NCI-H526 (cell line): ENCODE measurements at places on chromosomes 6 and 20.

DNA sequence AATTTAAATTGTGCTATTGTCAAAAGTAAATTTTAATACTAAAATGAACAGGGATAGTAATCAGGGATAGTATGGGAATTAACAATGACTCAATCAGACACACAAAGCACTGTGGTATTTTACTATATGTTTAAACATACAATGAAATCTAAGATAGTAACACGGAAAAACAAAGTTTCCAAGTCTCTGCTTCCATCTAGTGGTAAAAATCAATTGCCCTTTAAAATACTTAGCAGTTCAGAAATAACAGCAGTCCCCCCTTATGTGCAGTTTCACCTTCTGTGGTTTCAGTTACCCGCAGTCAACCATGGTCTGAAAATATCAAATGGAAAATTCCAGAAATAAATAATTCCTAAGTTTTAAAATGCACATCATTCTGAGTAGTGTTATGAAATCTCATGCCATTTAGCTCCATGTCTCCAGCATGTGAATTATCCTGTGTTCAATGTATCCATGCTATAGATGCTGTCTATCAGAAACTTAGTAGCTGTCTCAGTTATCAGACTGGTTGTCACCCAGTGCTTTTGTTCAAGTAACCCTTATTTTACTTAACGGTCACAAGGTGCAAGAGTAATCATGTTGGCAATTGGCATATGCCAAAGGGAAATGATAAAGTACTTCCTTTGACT, 58.5 kb downstream of the AHI1 start:
- DNase-seq = peak; percentile 100

GRCh38 chr20:37273988-37274387, 12.4 kb upstream of the GHRH start:
- DNase-seq = no peak

DNA sequence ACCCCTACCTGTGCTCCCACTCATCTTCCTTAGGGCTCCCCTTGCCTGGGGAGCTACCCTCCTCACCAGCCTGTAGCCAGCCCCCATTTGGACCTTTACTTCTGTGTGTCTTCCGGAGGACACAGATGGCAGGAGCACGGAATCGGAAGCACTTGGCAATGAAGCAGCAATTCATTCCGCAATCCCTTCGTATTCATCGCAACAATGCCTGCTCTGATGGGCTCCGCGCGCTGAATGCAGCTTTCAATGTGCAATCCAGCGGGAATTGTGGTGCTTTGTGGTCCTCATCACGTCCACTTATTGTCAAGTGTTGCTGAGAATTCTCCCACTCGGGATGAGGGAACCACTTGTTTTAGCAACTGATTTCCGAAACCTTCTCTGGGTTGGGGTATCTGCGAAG, 336.0 kb downstream of the DHX35 start:
- DNase-seq = no peak

GRCh38 chr6:29850011-29850553, 22.5 kb downstream of the HLA-G start:
- no peak for DNase-seq

DNA sequence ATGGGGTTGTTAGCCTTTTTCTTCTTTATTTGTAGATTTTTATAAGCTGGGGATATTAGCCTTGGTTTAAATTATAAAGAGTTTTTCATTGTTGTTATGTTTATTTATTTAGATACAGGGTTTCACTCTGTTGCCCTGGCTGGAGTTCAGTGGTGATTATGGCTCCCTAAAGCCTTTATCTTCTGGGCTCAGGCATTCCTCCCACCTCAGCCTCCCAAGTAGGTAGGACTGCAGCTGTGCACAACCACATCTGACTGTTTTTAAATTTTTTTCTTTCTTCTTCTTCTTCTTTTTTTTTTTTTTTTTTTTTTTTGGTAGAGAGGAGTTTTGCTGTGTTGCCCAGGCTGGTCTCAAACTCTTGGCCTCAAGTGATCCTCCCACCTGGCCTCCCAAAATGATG, 80.9 kb downstream of the UBE3D start:
- no peak for DNase-seq

GRCh38 chr6:149158076-149158475, 159.4 kb upstream of the TAB2 start:
- DNase-seq = no peak

- peak; percentile 54 for DNase-seq
Measured at GRCh38 chr6:19812512-19813119, 24.6 kb upstream of the ID4 start.

GRCh38 chr6:129417416-129418086, 292.4 kb downstream of the ARHGAP18 start:
- no peak for DNase-seq

DNA sequence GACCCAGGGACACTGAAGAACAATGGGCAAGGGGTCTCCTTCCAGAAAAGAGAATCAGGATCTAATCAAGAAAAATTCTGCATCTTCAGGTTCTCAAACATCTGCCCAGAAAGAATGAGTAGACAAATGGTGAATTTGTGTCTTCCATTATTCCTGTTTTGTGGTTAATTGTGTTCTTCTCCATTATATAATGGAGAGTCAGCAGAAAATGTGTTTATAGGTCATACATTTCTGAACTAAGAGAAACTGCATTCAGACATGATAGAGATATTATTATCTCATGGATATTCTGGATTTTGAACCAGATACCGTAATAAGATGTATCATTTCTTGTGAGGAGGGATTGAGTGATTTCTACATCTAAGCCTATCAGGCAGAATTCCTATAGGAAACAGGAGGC, 581.7 kb upstream of the JAG1 start:
- DNase-seq = no peak

DNA sequence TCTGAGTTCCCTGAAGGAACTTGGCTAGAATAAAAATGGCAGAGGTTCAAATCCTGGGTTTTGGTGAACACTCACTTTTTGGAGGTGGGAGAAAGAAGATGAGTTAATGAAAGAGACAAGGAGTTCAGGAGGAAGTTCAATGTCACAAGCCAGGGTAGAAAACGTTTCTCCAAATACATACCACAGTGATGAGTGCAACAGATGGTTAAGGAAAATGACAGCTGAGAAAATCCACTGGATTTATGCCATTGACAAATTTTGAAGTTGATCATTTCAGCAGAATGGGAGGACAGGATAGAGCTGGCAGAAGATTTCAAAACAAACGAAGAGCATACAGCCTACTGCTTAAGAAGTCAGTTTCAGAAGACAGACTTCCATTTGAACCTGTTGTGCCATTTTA, 122.7 kb downstream of the GFRAL start:
- DNase-seq = no peak

GRCh38 chr6:81718126-81718525, 34.4 kb downstream of the TENT5A start:
- no peak for DNase-seq

DNA sequence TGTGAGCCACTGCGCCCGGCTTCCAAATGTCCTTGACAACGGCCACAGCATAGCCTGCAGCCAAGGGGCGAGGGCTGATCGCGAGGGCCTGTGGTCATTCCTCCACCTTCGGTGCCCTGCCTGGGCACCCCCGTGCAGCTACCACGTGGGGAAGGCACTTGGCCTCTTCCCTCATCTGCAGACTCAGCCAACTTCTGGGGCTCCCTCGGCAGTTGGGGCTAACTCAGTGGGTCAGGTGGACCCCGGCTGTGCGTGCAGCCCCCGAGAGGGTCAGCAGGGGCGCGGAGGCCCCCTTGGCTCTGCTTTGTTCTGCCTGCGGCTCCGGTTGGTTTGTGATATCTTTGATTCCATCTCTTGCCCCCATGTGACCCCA, 52.9 kb upstream of the BHLHE23 start:
- DNase-seq = no peak

DNA sequence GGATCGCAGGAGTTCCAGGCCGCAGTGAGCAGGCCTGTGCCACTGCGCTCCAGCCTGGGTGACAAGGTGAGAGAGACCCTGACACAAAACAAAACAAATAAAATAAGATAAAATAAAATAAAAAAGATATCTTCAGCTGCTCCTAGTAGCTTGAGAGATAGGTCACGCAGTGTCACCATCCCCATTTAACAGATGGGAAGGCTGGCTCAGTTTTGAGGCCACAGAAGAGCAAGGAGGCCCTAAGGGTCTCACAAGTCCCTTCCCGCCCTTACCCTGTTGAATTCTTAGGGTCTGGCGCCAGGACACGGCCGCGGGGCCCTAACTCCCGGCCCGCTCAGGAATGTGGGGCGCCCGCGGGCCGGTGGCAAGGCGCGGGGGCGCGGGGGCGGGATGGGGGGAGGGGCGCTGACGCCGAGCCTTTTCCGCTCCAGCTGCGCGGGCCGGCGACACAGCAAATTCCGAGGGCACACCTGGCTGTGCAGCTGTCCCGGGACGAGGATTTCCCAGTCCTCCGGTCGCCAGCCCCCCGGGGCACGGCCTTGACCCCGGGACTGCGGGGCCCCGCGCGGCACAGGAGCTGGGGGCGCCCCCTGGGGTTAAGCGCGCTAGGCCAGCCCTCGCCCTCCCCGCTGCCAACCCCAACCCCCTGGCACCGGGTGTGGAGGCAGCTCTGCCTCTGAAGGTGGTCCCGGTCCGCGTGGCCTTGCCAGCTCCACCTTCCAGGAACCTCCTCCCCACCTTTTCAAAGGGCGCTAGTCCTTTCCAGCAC, 10.3 kb upstream of the R3HDML start:
- no peak for DNase-seq

DNA sequence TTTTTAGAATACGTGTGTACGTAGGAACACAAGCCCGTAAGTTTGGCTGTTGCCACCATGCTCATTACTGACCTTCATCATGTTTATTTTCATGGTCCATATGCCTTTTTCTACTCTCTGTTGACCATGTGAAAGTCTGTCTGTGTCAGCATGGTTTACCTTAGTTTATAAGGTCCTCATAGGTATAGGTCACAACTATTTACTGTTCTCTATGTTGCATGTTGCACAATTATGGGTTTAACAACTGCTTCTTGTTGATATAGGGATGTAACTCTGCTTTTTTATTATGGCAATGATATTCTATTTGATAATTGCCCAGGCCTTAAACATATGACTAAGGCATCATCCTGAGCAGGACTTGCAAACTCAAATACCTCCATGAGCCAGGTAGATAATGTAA, 13.4 kb upstream of the RANBP9 start:
- DNase-seq = no peak

DNA sequence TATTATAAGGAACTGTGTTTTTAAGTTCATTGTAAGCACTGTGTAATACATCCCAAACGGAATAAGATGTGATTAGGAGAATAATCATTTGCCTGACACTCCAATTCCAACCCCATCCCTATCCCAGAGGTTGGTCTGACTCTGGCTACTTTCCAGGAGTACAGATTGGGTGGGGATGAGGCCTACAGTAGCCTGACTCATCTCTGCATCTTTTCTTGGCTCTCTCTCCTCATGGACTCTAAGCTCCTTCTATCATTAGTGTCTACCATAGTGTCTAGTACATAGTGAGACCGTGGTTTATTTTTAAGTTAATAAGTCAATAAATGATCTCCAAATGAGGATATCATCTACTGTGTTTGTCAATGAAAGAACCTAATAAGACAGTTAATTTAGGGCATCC, 92.2 kb upstream of the CNKSR3 start:
- DNase-seq = no peak

DNA sequence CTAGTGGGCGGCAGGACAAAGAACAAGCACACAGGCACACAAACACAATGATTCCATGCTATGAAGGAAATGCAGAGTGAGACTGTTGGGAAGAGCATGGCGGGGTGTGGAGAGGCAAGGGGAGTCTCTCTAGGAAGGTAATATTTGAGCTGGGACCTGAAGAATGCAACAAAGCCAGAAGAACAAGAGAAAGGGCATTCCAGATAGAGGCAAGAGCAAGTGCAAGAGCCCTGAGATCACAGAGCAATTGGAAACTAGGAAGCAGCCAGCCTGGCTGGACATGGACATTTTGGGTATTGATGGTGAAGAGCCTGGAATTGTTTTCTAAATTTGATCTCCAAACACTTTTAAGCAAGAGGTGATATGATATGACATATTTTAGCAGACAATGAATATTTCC, 15.4 kb downstream of the SRXN1 start:
- DNase-seq = no peak

DNA sequence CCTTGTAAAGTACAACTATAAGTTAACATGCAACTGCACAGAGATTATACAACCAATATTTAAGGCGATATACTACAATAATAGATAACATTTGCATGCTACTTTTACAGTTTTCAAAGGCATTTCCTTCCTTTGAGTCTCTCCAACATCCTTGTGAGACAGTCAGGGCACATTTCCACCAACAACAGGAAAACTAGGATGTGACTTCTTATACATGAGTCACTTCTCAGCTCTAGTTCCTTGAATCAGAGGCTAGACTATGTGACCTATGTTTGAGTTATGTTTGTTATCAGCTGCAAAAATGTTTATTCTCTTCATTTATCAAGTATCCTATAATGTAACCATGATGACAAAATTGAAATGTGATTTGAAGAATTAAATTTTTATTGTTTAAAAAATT, 51.7 kb upstream of the TFAP2D start:
- no peak for DNase-seq

DNA sequence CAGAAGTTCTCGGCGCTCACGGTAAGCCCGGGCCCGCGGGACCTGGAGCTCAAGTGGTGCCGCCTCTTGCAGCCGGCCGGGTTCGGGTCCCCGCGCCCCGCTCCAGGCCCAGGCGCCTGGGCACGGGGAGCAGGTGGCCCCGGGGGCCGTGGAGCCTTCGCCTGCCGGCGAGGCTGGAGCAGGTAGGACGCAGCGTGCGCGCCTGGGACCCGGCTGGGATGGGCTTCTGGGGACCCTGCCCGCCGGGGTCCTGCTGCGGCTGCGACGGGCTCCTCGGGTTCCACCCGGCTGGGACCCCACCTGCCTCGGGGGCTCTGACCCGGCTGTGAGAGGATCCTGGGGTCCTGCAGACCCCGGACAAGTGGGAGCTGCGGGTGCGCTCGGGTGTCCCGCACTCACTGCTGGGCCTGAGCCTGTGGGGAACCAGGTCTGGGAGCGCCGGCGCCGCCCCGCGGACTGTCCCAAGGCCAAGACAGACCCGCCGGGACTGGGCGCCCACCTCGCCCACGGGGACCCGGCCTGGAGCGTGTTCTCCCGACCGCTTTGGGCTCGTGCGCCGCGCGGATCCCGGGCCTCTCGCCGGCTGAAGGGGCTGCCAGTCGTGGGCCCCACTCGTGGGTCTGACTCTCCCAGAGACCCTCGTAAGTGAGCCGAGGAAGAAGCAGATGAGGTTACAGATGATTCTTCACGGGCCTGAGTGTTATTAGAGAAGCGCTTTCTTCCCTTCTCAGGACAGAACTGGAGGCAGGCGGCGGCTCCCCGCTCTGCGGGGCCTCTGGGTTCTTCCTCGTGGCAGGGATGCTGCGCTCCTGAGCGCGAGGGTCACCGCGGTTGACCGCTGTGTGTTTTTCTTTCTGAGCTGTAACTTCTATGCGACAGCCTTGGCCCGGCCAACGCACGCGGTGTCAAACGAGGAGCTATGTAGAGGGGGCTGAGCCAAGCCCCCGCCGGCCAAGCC, 729 bp downstream of the SMOC2 start:
- DNase-seq = no peak
